Activated T-helper 1 cell treated with Interleukin-2 at 50 U/mL for 16 hours (primary cell): ENCODE measurements at places on chromosomes 13 and 19.

- no peak for DNase-seq
These were observed 138.7 kb downstream of the SIPA1L3 start for GRCh38 chr19:38045554-38046253.

DNA sequence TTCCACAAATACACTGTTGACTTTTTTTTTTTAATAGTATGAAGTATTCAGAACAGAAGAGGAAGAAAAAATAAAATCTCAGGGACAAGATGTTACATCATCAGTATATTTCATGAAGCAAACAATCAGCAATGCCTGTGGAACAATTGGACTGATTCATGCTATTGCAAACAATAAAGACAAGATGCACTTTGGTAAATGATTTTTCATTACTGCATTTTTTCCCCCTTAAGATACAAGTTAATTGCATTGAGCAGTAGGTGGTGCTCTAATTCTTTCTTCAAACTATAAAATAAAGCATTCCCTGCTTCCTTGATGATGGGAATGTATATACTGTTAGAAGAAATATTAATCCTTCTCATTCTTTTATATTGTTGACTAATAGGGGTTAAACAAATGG is 17.1 kb downstream of the UCHL3 start:
- DNase-seq, result no peak

DNA sequence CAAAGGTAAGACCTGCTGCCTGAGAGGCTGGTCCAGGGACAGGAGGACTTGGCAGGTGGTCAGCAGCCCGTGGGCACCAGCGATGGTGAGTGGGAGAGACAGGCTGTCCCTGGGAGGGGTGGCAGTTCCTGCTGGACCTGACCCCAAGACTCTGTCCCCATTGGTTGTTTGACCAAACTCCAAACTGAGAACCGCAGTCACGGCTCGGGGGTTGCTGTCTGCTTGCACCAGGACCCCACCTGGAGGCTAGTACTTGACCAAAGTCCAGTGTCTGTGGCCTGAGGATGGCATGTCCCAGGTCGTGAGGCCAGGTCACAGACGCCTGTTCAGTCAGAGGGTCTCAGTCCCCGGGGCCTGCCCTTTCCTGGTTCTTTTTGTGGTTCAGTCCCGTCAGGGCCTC is 9.9 kb upstream of the ZNF14 start:
- DNase-seq, result no peak

GRCh38 chr13:29679396-29680053 is 84.0 kb upstream of the SLC7A1 start:
- no peak for DNase-seq

DNA sequence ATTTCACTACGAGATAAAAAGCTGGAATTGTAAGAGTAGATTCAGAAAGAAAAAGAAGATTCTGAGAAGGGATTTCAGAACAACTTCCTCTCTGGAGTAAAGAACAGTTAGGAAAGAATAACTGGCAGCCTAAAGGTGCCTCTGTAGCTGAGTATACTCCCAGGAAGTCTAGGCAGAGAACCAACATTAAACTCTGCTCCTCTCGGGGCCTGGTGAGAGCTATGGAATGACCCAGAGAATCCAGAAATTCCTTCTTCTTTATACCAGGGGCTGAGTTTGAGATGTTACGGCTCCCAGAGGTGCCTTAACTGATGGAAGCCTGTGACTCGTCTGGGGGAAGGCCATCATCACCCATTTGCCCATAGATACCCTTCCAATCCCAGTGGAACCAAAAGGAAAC is 39.1 kb downstream of the FAM216B start:
- DNase-seq, result no peak

DNA sequence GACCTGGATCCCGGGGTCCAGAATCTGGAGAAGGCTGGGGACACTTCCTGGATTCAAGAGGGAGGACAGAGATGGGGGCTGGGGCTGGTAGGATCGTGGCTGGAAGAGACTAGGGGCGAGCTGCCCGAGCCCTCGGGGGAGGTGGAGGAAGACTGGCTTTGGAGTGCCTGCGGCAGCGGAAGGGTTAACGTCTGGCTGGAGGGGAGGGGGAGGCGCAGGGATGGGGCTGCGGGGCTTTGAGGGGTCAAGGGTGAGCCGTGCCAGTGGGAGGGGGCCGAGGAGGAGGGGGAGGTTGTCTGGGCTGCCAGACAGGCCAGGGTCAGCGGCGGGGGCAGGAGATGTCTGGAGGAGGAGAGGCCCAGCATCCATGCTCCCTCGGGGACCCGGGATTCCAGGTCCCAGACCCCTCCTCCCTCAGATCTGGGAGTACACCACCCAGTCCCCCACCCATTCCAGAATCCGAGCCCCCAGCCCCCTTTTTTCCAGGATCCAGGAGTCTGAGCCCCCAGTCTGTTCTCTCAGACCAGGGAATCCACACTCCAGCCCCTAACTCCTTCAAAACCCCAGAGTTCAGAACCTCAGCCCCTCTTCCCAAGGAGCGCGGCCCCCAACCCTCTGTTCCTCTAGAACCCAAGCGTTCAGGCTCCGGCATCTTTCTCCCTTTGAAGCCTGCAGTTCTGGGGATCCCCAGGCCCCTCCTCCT is 3.2 kb upstream of the SPACA6 start:
- DNase-seq, result no peak

DNA sequence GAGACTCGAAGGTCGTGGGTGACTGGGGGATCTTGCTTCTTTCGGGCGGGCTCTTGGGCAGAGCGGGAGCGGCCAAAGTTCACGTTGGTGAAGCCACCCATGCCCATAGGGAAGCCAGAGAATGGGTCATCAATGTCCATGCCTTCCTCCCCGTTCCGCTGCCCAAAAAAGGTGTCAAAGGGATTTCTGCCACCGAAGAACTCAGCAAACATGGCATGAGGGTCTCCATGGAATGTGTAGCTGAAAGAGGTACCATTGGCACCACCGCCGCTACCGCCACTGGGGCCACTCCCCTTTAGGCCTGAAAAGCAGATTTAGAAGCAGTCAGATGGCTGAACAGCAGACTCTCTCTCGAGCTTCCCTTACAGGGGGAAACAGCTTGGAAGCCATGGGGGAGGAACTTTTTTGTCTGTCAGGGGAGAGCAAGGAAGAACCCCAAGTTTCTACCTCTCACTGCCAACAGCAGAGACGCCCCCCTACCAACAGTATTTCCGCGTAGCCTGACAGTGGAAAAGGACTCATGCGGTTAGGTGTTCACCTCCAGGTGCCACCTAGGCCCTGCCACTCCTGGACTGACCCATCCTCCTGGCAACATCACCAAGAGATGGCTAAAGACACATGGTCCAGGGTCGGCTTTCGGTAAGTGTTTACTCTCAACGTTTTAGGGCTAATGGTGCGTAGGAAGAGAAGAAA is 1.3 kb downstream of the DNAJB1 start:
- no peak for DNase-seq

- DNase-seq, result no peak
These were observed 23.3 kb downstream of the SAMD4B start for GRCh38 chr19:39365531-39365930.

DNA sequence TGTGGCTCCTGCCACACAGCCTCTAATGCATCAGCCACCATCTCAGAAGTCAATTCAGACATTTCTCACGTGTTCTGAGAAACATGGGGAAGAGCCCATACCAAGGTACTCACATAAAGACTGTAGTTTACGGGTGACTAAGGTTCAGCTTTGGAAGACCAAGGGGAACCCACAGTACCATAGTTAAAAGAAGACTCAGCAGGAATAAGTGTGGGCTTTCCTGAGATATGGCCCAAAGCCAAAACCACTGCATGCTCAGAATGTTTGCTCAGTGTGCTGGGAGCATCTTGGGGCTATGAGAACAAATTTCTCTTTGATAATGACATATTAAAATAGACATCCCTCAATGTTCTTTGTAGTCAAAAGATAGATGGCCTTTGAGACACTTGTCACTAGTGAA is 283.8 kb downstream of the DCT start:
- DNase-seq, result no peak

- DNase-seq, result no peak
These were observed 6.1 kb downstream of the DOCK6 start for GRCh38 chr19:11256189-11256588.

DNA sequence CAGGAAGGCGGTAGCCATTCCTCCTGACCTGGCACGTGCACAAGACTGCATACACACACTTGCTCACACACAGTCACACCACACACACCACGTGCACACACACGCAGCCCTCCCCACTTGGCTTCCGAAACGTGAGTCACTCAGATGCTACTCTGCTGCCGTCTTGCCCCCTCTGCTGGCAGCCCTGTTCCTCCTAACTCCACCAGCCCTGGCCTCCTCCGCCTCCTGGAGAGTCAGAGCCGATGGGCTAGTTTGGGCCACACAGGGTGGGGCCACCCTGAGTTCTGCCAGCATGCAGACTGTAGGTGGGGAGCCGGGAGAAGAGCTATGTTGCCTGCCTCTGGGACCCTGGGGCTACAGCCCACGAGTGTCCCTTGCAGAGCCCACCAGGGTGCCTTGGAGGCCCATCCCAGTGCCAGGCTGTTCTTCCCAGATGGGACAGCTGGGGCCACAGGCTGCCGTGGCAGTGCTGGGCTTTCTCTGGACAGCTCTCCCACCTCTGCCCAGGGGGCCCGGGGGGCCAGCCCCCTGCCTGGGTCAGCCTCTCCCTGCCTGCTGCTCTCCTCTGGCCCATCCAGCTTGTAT is 12.1 kb downstream of the PIN1 start:
- DNase-seq, result no peak

DNA sequence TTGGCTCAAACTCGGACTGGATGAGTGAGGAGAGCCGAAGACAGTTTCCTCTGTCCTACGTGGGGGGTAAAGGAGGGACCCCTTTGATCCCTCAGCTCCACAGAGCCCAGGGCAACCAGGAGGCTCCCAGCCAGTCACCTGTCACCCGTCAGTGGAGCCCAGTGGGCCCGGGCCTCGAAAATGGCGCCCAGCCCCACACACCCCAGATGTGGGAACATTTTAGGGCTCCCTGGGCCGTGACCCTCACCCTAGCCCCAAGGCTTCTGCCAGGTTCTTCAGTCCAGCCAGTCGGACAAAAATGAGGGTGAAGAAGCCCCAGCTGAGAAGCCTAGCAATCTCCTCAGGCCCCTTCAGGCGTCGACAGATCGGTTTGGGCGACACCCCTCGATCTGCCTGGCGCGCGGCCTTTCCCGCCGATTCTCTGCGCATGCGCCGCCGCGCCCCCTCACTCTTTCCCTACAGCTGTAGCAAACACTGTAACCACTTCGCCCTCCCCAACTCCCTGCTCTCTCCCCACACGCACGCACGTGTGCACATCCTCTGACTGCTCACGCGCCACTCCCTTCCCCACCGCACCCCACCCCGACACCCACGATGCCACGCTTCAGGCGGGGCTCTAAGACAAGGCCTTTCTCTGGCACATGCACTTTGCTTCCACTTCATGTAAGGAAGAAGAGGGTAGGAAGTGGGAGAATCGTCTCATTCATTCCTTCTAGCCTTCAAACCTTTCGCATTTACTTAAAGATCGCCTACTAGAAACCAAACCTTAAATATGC is at the start of gene SLC6A16:
Gene SLC6A16, minus strand, starts transcription at position 391 of the 776 bp plus-strand sequence. CDS start 13,844 bp downstream, outside the sequence.
- no peak for DNase-seq
